ENCODE measurements at places on chromosomes 16 and 17.
A peak's percentile ranks its signal among the peaks of the same experiment; 100 is the strongest.

- DNase-seq = no peak
Observed at GRCh38 chr17:66309793-66310192, 7.4 kb downstream of the PRKCA start.

- DNase-seq = no peak
Observed at GRCh38 chr17:79630126-79630525, 19.3 kb upstream of the RBFOX3 start.

DNA sequence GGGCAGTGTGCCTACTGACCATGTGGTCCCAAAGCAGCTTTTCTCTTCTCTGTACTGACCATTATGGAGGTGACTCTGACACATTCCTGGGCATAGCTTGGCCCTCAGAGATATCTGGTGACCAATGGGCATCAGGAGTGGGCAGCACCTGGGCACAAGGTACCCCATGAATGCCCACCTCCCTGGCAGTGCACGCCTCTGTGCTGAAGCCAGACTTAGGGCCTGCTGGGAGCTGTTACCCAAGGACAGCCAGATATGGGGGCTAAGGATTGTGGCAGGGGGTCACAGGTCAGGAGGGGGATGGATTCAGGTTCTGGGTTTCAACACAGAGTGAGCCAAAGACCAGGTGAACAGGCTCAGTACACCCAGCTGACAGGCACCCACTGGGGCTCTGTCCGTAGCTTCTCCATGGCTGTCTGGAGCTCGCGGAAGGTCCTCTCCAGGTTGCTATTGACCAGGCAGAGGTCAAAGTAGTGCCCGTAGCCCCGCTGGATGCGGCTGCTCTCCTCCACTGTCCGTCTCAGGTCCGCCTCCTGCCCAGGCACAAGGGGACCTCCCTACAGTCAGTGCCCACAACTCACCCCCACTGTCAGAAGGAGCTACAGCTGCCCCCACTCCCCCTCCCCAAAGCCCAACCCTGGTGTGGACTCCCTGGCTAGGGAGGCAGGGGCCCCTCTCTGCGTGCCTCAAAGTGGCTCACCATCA is 29.7 kb downstream of the MPP2 start:
- no peak for DNase-seq

- no peak for DNase-seq
Observed at GRCh38 chr17:15900871-15901270, 44.1 kb upstream of the ADORA2B start.

GRCh38 chr16:61500851-61501250 is 535.4 kb downstream of the CDH8 start:
- no peak for DNase-seq

DNA sequence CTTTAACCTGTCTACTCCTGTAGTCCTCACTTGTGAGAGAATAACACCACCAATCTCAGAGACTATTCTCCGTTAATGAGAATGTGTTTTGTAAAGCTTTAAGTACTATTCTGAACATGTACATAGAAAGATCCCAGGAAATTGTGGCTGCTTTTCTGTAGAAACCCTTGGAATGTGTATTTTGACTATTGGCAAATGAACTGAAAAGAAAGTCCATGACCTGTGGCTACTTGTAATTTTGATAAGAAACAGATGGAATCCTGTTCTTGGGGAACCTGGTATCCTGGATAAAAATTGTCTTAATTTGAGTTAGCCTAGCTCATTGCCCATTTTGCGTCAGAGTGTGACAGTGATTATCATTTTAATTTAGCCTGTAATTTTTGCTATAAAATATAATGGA is 9.1 kb downstream of the CTCF start:
- no peak for DNase-seq

GRCh38 chr17:82613283-82614094 is 34.8 kb downstream of the WDR45B start:
- DNase-seq = no peak

DNA sequence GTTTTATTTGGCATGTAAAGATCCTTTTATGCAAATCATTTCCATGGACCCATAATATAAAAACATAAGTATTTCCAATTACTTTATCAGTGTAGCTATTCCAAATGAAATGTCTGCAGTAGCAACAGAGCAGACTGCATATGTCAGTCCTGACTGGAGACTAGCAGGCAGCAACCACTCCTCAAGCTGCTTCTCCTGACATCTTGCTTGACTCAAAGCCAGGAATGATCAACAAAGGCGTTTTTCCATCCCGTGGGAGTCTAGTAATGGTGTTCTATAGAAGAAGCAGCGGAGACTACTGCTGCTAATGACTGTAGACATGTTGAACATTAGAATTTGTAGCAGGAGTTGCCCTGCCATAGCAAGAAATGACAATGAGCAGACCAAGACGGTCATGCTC is 73.2 kb upstream of the AKTIP start:
- DNase-seq = no peak

- DNase-seq = no peak
Observed at GRCh38 chr16:77793417-77793816, 5.1 kb downstream of the VAT1L start.

- DNase-seq = no peak
Observed at GRCh38 chr17:48499248-48499647, 31.6 kb downstream of the HOXB1 start.

- DNase-seq = no peak
Observed at GRCh38 chr16:86283944-86284343, 226.4 kb upstream of the FOXF1 start.

DNA sequence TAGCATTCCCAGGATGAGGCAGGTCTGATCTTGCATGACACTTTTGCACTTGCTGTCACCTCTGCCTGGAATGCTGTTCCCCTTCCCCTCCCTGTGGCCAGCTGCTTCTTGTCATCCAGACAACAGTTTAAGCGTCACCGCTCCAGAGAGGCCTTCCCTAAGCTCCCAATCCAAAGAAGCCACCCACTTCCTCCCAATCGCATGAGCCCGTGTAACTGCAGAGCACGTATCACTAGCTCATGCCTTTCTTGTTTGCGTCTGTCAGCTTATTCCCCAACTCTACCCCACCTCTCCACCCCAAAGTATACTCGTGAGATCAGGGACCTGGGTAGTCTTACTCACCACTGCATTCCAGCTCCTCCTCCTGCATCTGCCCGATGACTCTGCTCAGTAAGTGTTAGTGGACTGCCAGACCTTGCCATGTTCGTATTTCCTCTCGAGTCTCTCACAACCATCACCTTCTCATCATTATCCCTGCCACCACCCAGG is 92.8 kb downstream of the GAS7 start:
- no peak for DNase-seq

DNA sequence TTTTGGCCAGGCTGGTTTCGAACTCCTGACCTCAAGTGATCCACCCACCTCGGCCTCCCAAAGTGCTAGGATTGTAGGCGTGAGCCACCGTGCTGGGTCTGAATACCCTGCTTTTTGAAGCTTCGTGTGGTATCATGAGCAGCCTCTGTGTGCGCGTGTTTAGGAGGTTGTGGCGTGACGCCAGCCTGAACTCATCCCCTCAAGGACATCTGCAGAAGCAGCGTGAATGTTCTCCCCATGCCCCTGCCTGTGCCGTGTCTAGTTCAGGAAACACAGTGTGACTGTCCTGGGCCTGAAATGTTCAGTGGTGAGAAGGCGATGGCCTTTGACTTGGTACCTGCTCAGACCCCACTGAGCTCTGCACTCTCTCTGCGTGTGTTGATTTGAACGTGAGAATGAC is 35.6 kb downstream of the RNF213 start:
- DNase-seq = no peak

GRCh38 chr17:16286947-16287562 is 66.2 kb downstream of the CENPV start:
- DNase-seq = no peak

DNA sequence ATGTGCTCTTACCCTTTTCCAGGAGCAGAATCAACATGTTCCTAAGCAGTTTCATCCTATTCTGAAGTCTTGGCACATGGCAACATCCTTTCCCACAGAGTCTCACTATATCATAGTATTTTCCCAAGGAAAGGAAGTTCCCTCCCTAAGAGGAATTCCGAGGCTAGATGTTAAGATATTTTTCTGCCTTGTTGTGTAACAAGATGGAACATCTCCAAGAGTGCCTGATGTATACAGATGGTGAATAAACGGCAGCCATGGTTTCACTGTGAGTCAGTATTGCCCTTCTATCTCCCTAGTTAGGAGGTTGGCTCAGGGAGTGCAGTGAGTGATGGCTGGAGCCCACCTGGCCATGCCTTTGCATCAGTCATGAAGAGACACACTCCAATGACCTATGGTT is 48.2 kb downstream of the SPACA3 start:
- DNase-seq = no peak

GRCh38 chr16:12159672-12160071 is 183.1 kb downstream of the SNX29 start:
- no peak for DNase-seq

DNA sequence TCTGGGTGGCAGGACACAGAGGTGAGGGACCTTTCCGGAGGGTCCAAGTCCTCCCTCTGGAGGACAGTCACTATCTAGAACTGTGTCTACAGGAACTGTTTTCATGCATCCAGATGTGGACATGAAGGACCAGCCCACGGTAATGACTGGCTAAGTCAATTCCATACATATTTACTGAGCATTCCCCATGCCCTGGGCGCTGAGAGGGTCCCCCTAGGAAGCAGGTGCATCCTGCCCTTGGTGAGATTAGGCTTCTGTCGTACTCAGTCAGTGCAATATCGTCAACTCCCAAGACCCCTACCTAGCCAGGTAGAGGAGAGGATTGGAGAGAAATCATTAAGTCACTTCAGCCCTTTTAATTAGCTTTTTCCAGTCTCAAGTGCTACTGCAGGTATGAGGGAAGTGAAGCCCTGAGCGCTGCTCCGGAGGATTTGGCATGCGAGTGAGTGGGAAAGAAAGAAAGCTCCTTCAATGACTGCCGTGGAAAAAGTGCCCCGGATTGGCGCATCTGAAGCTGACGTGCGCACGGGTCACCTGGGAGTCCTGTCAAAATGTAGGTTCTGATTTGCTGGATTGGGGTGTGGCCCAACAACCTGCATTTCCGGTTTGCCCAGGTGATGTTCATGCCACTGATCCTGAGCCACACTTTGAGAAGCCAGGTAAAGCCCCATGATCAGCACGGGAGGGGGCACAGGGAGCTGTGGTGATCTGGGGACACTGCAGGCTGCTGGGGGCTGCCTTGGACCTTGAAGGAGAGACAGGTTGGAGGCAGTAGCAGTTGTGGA is 367.4 kb upstream of the TNRC6C start:
- no peak for DNase-seq

DNA sequence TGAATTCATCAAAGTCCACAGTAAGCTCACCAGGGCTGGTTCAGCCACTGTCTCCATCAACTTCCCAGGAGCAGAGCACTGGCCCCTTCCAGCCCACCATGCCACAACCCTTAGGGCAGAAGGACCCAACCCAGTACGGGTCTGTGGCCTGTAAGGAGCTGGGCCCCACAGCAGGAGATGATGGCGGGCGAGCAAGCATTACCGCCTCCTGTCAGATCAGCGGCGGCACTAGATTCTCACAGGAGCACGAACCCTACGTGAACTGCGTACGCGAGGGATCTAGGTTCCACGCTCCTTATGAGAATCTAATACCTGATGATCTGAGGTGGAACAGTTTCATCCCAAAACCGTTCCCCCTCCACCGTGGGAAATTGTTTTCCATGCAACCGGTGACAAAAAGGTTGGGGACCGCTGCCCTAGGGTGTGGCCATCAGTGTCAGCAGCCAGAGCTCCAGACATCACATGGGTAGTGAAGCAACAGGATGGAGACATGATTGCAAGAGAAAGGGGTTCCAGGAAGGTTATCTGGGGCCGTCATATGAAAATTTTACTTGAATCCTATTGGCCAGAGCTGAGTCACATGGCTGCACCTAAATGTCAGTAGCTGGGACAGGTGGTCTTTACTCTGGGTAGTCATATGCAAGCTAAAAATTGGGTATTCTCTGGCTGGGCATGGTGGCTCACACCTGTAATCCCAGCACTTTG is 12.4 kb upstream of the SLC25A19 start:
- DNase-seq = no peak

DNA sequence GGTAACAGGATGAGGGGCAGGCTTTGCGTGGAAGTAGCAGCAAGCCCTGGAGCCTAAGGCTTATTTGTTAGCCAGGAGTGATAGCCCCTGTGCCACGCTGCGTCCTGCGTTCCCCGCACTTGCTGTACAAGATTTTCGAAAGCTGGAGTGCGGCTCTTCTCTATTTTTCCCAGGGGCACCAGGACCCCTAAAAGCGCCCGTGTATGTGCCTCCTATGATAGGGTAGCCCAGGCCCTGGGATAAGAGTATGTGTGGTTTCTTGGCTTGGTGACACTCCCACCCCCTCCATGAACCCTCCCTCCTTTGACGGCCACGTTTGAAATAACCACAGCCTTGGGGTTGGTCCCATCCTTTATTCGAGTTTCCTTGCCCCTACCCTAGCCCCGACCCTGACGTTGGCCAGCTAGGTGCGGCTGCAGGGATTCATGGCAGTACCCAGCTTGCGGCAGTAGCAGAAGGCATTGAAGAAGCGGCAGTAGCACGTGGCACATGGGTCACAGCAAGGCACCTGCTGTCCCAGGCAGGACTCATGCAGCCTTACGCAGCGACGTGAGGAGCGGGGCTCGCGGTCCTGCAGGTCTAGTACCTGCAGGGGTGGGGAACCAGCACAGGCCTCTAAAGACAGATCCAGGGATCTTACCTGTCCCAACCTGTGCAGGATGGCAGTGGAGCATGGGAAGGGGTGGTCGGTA is 968 bp downstream of the AGRP start:
- DNase-seq = no peak

DNA sequence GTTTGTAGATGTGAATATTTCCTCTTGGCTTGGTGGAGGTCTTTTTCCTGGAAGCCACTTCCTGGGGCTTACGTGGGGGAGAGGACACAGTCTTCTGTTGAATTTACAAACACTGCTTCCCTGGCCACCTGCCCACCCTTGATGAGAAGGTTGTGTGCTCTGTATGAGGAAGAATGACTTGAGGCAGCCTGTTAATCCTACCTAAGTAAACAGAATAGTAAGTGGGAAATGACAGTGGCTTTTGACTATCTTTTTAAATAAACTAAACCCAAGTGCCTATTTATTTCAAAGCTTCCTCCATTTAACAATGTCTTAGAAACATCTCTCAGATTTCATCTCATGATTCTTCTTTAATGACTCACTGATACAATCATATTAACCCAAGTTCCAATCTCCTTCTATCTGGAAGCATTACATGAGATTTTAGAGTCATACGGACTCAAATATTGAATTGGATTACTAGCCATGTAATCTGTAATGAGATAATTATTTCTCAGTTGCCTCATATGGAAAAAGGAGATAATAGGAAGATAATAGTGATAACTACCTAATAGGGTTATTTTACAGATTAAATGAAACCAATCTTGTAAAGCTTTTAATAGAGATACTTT is 96.6 kb upstream of the SMIM36 start:
- no peak for DNase-seq

- no peak for DNase-seq
Observed at GRCh38 chr16:75854152-75854551, 127.9 kb upstream of the CPHXL start.

DNA sequence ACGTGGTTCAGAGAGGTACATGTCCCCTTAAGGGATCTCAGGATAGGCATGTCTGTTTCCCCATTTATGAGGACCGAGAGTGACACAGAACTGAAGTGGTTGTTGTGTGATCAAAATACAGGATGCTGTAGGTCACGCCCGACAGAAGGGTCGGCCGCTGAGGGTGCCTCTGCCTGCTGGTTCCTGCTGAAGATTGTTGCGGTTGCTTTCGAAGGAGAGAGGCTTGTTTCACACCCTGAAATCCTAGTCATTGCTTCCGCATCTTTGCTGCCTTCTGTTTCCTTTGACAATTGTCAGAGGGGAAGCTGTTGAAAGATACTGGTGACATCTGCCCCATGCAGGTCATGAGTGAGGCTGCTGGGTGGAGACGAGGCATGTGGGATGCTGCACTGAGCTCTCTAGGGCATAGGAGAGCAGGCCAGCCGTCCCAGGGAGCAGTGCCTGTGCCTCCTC is 3.8 kb upstream of the NAT9 start:
- DNase-seq = peak; percentile 38

- DNase-seq = peak; percentile 48
Observed at GRCh38 chr17:3558603-3559269, 1.1 kb upstream of the TRPV3 start.
